ENCODE measurements at places on chromosomes 1 and 21.

DNA sequence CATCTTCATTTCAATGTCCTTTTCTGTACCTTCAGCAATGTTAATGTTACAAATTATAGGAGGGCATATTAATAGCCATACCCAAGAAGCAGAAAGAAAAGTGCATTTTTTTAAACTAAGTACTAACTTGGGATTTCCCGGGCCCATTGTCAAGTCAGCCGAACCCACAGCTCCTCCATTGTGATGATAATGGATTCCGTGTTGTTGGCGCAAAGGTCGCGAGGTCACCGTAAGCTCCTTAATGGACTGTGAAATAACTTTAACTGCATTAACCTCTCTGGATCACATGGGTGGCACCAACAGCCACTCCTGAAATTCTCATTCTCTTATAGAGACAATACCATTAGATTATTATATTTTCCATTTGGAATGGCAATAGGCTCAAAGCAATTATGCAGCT, 250.6 kb upstream of the RRP15 start:
- no peak for DNase-seq

- no peak for DNase-seq
Observed at GRCh38 chr1:72498371-72498770, 216.0 kb upstream of the NEGR1 start.

- DNase-seq: no peak
Observed at GRCh38 chr1:16026723-16027484, 5.1 kb downstream of the CLCNKA start.

DNA sequence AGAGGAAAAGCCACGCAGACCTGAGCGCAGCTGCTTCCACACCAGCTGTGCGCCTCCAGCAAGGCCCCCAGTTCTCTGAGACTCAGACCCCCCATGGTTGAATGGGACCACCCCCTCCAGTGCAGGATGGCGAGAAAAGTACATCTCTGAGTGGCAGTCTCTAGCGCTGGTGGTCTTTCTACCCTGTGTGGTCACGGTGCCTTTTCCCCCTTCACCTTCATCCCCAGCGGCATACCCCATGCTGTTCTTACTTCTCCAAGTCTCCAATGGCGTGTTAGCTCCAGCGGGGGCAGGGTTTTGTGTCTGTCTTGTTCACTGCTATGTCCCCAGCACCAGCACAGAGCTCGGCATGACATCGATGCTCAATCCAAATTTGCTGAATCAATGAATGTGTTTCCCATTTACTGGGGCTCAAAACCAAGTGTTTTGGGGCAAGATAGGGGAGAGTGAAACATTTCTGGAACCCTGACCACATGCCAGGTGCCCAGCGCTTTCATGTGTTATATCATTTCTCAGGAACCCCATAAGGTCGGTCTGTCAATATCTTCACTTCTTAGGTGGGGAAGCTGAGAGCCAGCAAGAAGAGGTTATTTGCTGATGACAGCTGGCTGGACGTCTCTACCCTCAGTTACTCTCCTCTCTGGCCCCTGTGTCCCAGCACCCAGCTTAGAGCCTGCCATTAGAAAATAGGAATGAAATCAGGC, 959 bp upstream of the SDC3 start:
- DNase-seq: no peak

- DNase-seq: no peak
Observed at GRCh38 chr1:41791667-41792484, 126.8 kb downstream of the HIVEP3 start.

- no peak for DNase-seq
Observed at GRCh38 chr1:3654549-3655281, 2.4 kb downstream of the TP73 start.

DNA sequence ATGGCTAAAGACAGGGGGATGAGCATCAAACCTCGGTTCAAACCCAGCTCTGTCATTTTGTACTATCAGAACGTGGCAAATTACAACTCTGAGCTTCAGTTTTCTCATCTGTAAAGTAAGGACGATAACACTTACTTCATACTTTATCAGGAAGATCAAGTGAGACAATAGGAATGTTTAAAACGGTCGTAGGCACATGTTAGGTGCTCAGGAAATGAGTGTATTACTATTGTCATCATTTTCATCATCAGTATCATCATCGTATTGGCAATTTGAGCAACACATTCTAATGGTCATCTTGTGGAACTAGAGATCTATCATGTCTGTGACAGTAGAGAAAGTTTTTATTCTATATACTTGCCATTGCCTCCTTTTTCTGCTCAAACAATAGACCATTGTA, 22.1 kb upstream of the GADD45A start:
- DNase-seq: no peak

- no peak for DNase-seq
Observed at GRCh38 chr1:70348399-70349165, 5.9 kb downstream of the ANKRD13C start.

GRCh38 chr1:183259924-183260323, 73.9 kb downstream of the LAMC2 start:
- DNase-seq: no peak

GRCh38 chr1:111192658-111193519, 7.6 kb downstream of the DENND2D start:
- DNase-seq: no peak

GRCh38 chr1:17860812-17861211, 105.7 kb downstream of the ACTL8 start:
- no peak for DNase-seq

DNA sequence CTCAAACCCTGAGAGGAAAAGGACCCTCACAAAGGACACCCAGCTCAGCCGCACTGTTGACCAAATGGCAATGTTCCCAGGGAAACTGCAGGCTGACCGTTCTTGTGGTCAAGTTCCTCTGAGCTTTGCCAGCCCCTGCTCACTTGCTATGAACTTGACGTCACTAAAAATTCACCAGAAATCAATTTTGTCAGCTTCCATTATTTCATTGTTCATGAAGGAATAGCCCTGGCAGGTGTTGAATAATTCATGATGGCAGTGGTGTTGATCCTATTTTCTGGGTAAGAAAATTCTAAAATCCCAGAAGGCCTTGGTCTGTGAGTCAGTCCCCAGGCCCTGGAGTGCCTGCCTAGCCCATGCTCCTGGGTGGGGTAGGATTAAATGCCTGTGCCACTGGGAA, 318.9 kb downstream of the ZNF326 start:
- no peak for DNase-seq

DNA sequence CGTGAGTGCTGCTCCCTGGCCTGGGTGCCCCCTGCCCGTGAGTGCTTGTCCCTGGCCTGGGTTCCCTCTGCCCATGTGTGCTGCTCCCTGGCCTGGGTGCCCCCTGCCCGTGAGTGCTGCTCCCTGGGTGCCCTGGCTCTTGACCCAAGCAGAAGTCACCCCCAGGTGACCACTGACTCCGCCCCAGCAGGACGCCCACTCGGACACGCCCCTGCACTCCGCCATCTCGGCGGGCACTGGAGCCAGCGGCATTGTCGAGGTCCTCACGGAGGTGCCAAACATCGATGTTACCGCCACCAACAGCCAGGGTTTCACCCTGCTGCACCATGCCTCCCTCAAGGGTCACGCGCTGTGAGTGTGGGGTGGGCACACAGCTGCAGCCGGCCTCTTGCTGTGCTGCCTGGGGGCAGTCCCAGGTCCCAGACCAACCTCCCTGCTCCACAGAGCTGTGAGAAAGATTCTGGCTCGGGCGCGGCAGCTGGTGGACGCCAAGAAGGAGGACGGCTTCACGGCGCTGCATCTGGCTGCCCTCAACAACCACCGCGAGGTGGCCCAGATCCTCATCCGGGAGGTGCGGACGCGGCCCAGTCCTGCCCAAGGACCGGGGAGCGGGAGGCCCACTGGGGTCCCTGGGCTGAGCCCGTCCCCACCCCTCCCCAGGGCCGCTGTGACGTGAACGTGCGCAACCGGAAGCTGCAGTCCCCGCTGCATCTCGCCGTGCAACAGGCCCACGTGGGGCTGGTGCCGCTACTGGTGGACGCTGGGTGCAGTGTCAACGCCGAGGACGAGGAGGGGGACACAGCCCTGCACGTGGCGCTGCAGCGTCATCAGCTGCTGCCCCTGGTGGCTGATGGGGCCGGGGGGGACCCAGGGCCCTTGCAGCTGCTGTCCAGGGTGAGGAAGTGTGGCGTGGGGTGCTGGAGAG, 3.9 kb upstream of the MMP23B start:
- DNase-seq: no peak

GRCh38 chr1:89203166-89203565, 4.4 kb upstream of the GBP4 start:
- DNase-seq: no peak

DNA sequence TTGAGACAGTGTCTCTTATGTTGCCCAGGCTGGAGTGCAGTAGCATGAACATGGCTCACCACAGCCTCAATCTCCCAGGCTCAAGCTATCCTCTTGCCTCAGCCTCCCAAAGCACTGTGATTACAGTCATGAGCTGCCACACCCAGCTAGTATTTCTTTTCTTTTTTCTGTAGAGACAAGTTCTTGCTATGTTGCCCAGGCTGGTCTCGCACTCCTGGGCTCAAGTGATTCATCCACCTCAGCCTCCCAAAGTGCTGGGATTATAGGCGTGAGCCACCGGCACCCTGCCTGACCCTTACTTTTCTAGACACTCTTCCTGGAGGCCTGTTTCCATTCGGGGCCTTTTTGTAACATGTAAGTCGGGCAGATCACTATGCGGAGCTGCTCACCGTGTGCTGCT, 30.1 kb upstream of the SRP9 start:
- no peak for DNase-seq

GRCh38 chr1:64000021-64000420, 203.4 kb upstream of the UBE2U start:
- no peak for DNase-seq

DNA sequence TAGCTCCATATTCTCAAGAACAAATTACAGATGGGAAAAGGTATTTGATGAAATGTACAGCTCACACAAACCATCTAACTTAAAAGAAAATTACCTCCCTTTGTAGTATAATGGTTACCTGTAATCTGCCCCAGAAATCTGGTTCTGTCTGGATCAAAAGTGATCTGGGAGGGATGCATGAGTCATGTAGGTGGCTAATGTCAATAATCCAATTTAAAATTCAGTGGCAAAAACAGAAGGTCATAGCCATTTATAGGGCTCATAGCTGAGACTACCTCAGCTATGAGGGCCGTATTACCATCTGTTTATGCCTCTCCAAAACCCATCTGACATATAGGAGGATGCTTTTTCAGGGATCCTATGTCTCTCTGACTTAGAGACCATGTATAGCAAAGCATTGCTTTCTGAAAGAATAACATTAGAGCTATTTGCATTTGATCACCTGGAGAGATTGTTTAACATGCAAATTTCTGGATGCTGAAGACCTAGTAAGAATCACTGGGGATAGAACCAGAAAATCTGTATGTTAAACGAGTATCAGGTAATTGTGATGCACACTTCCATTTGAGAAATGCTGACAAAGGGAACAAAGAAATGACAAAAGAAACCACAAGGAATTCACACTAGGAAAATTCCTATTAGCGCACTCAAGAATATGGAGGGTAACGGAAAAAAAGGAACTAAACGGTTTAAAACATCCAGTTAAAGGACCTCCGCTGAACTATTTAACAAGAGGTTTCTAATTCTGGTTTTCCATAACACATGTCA, 17.6 kb downstream of the PAXBP1 start:
- no peak for DNase-seq

DNA sequence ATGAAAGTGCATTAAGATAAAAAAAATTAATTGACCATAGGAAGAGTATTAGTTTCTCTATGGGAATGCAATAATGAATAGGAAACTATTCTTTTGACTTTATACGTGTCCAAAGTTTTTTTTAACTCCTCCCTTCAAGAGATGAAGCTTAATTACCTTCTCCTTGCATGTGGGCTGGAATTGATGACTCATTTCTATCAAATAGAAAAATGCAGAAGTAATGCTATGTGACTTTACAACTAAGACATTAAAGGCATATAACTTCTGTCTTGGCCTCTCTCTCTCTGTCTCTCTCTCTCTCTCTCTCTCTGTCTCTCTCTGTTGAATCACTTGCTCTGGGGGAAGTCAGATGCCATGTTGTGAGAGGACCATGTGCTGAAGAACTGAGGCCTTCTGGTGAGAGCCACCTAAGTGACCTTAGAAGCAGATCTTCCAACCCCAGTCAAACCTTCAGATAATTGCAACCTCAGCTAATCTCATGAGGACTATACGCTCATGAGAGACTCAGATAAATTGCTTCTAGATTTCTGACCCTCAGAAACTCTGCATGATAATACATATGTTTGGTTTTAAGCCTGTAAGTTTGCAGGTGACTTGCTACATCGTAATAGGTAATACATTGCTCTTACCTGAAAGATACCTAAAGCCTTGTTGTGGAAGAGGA, 414.2 kb downstream of the KCNT2 start:
- no peak for DNase-seq

GRCh38 chr1:27884006-27884954, 11.9 kb downstream of the THEMIS2 start:
- DNase-seq: no peak

- DNase-seq: no peak
Observed at GRCh38 chr1:239587066-239587465, 200.7 kb downstream of the CHRM3 start.

DNA sequence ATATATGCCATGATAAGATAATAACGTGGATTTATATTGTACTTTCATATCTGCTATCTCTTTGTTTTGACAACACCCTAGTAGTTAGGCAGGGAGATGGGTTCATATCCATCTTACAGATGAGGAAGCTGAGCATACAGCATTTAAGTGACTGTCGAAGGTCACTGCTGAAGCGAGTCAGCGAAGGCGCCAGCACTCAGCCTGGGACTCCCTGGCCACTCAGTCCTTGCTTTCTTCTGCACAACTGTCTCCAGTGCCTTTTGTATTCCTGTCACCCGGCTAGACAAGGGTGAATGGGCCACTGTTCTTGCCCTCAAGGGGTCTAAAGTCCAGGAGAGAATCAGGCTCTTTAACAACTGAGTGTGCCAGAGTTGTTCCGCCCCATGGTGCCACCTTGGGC, 3.1 kb downstream of the ARHGEF10L start:
- no peak for DNase-seq

DNA sequence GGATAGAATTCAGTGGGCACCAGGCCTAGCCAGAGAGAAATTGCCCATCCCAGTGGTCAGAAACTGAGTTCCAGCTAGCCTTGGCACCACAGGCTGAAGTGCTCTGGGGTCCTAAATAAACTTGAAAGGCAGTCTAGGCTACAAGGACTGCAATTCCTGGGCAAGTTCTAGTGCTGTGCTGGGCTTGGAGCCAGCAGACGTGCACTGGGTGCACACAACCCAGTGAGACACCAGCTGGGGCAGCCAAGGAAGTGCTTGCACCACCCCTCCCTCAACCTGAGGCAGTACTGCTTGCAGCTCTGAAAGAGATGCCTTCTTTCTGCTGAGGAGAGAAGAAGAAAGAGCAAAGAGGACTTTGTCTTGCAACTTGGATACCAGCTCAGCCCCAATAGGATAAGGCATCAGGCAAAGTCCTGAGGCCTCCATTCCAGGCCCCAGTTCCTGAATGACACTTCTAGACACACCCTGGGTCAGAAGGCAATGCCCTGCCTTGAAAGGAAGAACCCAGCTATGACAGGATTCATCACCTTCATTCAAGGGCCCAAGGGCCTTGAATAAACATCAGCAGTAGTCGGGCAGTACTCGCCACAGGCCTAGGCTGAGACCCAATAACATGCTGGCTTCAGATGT, 55.1 kb downstream of the OVGP1 start:
- no peak for DNase-seq

DNA sequence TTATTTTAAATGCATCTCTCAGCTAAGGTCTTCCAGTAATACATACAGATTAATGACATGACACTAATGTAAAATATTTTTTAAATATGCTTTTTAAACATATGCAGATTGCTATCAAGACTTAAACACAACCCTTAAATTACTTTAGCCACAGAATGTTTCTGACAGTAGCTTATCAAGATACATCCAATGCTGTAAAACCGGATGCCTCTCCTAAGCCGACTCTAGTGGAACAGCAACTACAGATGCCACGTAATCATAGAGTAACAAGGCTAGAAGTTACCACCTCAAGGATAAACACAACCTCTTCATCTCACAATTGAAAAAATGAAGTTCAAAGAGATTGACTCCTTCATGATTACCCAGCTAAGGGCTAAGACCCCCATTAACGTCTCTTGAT, 68.4 kb downstream of the ZZZ3 start:
- DNase-seq: no peak

Measured in NCI-H446 treated with DMSO at 0.1 percent for 48 hours (cell line).